RKO (cell line): ENCODE measurements at places on chromosomes 4 and X.

GRCh38 chr4:168724243-168724642 is 227.4 kb downstream of the PALLD start:
- DNase-seq = no peak

DNA sequence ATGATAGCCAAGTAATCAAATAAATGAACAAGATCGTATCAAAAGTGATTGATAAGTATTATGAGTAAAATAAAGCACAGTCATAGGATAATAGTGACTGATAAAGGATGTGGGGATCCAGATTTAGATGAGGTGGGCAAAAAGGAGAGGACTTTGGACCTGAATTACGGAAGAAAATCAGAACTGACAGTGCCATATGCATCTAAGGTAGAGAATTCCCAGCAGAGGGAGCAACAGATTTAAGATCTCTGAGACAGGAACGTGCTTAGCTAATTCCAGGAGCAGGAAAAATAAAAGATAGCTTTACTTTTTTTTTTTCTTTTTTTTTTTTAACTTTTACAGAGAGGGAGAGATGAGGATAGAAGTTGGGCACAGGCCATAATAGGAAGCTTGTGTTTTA is 189.9 kb downstream of the NWD2 start:
- DNase-seq = peak; percentile 46

GRCh38 chr4:26196567-26196966 is 124.2 kb upstream of the RBPJ start:
- DNase-seq = no peak

- peak; percentile 55 for DNase-seq
Observed at GRCh38 chr4:151013944-151014343, 1.1 kb downstream of the LRBA start.

GRCh38 chr4:51932261-51932660 is 87.9 kb downstream of the LRRC66 start:
- DNase-seq = no peak

GRCh38 chr4:27176881-27177280 is 316.2 kb downstream of the STIM2 start:
- no peak for DNase-seq

DNA sequence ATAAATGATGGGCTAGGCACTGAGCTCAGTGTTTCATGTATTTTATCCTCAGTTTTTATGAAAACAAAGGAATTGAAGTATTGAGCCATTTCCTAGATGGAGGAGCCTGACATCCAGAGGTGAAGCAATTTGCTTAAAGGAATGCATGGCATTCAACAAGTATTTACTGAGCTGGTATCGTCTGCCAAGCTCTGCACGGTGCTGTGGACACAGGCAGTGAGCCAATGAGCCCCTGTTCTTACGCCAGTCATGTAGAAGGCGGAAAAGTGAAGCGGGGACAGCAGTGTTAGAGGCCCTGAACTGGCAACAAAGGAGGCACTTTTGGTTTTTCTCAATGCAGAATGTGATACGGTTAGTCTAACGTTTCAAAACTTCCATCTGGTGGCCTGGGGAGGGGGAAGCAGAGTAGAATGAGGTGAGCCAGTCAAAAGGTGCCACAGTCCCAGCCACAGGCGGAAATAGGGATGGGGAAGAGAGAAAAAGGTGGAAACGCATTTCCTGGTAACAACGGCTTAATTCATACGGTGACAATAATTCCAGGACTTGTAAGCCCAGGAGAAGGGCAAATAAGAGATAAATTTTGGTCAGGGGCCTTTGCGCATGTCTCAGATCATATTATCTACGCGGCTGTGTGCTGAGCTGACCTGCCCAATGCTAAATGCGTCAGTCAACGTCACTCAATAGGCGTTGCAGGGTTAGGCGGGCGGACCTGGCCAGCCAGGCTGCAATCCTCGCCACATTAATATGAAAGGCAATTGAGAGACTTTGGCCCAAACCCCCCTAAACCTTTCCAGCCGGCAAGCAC is 133.9 kb downstream of the AFAP1 start:
- DNase-seq = no peak

DNA sequence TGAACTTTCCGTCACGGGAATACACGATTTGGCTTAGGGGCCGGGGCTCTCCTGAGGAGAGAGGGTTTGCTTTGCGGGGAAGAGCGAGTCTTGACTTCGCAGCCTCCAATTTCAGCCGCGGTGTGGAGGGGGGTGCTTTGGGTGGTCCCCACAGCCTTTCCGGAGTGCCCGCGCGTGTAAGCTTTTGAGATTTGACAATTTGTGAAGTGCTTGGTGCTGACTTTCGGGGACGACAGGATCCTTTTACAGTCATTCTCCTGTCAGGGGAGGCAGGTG is 355 bp downstream of the SCML1 start:
- DNase-seq = no peak

- DNase-seq = no peak
Observed at GRCh38 chr4:153725136-153725830, 34.5 kb downstream of the RNF175 start.

DNA sequence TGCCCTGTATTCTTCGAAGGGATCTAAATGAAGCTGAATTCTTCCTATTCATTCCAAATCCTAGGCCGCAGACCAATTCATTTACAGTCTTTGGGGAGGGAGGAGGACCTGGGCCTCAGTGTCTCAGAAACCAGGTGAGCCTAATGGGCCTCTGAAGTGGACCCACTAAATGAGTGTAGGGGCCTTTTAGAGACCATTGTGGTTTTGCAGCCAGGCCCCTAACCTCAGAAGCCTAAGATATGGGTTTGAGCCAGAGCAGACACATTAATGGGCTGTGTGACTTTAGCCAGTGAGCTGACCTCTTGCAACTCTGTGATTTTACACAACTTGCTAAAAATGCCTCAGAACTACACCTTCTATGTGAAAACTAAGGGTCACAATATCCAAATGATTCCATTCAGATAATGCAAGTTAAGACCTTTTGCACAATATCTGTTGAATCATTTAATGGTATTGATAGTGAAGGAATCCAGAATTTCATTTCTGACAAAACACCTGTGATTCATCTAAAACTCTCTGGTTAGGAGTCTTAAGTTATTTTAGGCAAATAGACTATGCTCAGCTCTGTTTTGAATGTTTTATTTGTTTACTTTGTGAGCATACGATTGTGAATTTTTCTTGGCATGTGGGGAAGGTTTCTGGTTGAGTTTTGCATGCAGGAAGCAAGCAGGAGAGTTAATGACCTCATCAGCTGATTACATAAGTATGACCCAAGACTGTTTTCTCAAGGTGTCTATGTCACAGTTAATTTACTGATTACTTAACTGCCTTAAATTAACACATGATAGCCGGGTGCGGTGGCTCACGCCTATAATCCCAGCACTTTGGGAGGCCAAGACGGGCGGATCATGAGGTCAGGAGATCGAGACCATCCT is 75.0 kb downstream of the EVC start:
- no peak for DNase-seq

DNA sequence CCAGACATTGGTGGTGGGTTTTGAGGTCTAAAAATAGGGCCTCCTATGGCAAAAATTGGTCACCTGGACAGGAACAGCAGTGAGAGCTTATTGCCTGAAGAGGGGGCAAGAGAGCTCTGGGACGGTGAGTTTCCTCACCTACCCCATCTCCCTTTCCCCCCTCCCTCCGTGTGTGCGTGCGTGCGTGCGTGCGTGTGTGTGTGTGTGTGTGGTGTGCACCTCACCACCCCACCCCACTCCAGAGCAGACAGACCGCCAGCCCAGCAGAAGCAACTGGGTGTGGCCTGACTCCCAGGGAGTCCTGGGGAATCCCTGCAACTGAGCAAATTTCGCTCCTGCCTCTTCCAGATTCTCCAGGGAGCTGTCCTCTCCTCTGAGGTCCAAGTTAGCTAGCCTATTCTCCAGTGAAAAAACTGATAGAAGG is 44.7 kb downstream of the PRPS1 start:
- DNase-seq = peak; percentile 25

DNA sequence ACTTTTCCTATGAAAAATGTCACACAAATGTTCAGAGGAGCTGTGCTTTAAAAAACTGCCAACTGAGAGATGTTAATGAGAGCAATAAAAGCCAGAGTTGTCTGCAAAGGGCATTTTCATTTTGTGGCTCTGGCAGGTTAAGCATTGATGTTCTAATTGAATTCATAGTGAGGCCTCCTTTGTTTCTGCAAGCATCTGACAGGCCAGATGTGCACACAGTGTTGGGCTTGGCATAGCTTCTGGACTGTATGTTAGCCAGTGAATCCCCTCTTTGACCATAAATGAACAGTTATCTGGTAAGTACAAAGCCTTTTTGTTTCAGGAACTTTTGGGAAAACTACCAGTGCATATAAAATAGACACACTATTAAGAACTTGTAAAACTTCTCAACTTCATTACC is 81.9 kb downstream of the JADE3 start:
- no peak for DNase-seq

DNA sequence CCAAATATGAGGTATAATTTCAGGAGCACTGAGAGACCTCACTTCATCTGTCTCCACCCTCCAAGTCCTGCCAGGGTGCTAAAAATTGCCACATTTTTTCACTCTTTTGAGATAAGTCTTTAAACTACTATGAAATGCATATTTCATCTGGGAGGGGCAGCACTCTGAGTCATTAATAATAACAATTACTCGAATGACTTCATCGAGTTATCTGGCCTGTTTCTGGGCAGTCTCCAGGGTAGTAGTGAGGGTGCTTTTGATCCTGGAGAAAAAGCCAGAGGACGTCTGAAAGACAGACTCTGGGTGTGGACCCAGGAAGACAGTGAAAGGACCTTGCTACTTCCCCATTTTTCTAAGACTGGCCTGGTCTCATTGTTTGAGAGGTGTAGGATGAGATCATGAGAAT is 42.3 kb upstream of the SRD5A3 start:
- no peak for DNase-seq

DNA sequence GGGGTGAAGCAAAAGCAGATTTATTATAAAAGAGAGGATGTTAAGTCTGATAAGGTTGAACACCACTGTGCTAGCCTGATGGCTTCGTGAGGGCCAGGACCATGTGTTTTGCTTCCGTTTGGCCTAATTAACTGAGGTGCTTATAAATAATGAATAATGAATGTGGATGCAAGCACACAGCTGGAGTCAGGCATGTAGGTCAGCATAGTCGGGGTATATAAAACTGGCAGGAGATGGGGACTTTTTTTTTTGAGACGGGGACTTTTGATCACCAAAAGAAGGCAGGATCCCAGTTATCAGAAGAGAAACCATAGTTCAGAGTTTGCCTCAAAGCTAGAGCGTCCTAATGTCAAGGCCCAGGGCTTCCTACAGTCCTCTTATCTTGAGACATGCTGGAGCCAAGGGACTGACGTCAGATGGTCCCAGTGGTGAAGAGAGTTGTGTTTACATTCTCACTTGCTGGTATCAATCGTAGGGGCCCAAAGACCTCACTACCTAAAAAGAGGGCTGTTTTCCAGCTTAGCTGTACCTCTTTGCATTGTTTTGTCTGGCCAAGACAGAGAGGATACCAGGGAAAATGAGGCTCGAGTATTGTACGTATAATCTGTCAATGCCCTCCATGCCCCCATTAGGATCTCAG is 50.4 kb downstream of the RTL9 start:
- DNase-seq = no peak

- no peak for DNase-seq
Observed at GRCh38 chr4:74504212-74504611, 59.3 kb downstream of the AREG start.

GRCh38 chrX:15129412-15129811 is 140.5 kb downstream of the ASB9 start:
- DNase-seq = no peak

DNA sequence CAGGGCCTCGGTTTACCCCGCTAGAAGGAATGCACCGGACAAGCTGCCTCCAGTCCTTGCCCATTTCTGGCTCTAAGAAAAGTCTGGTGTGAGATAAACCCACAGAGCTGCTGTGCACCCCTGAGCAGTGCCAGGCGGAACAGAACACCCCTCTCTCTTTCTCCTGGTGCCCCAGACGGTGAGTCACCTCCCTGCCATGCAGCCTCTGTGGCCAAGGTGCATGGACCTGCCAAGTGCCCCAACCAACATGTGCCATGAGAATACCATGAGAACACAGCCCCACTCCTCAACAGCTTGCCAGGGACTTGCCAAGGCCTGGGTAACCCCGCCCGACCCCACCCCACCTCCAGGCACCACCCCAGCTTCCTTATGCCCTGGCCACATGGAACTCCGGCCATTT is 47.7 kb upstream of the MAN2B2 start:
- DNase-seq = no peak

- DNase-seq = no peak
Observed at GRCh38 chr4:174946246-174946645, 28.1 kb downstream of the ADAM29 start.

DNA sequence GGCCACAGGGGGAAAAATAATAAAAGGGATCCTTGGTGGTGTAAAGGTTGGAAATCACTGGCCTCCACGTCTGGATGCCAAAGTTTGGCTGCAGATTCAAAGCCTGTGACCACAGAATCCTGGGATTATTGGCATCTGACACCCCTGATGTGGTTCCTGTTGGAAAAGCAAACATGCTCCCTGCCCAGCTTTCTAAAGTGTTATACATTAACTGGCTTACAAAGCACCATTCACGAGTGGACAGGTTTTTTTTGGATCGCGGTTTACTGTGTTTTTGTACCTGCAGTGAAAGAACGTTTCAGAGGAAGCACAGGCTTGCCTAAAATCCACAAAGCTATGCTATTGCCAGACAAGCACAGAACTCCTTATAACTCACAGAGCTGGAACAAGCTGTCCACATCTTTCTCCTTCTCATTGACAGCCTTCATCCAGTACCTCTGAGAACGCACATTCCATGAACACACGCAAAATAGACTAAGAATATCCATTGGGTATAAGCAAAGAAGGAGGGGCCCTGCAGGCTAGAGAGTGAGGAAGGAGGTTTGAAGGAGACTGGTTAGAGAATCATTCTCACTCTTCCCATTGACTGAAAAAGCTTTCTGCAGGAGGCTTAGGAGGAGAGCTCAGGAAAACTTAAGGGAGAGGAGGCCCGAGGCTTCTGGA is 14.5 kb upstream of the CAPN6 start:
- no peak for DNase-seq

DNA sequence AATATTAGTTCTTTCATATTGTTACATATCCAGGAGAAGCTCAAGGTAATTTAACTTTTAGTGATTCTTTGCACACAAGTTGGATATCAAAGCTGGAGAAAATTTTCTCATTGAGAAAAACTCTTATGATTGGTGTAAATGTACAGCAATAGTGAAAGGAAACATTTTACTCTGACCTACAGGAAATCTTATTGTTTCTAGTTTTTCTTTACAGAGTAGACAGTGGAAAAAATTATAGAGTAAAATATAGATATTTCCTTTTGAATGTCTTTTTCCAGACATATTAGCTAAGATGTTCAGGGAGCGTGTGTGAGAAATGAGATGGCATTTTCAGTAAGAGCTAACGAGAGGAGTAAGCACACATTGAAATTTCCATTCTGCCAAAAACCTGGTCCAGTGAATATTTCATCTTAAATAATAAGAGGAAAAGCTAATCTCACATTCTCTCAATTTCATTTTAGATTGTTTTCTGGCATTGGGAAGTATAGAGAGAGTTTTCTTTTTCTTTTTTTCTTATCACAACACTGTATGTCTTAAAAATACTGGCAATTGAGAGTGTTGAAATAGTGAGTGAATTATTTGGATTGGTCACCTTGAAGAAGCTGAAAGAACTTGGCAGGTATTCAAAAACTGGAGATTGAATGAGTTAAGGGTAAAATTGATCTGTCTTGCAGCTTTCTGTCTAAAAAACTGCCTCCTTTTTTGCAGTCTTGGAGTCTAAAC is 15.6 kb upstream of the ATP8A1 start:
- DNase-seq = no peak

- DNase-seq = no peak
Observed at GRCh38 chr4:3340038-3340699, 47.3 kb downstream of the RGS12 start.
